WTC11 (cell line): ENCODE measurements at places on chromosomes 1 and 21.

DNA sequence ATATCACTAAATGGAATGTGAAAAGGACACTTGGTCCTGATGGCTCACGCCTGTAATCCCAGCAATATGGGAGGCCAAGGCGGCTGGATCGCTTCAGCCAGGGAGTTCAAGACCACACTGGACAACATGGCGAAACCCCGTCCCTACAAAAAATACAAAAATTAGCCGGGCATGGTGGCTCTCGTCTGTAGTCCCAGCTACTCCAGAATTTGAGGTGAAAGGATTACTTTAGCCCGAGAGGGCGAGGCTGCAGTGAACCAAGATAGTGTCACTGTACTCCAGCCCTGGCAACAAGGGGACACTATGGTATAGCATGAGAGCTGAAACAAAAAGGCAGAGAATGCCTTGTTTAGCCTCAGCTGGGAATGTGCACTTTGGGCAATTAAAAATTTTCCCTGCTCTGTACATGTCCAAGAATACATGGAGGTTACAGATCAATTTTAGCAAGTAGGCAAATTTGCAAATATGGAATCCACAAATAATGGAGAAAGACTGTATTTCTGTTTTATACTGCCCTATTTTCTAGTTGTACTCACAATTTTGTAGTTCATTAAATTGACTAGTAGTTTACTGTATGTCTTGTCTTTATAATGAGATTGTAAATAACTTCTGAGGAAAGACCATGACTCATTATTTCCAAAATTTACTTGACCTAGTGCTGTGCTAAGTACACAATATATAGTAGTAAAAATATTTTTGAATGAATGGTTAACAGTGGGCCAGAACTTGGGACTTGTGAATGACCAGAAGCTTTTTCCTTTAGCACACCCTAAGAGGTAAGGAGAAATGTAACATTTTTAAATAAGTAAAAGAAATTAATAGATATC, 2.0 kb upstream of the ANGEL2 start:
- no peak for DNase-seq

- DNase-seq, result no peak
These were observed 22.7 kb upstream of the SFT2D2 start for GRCh38 chr1:168202941-168203654.

DNA sequence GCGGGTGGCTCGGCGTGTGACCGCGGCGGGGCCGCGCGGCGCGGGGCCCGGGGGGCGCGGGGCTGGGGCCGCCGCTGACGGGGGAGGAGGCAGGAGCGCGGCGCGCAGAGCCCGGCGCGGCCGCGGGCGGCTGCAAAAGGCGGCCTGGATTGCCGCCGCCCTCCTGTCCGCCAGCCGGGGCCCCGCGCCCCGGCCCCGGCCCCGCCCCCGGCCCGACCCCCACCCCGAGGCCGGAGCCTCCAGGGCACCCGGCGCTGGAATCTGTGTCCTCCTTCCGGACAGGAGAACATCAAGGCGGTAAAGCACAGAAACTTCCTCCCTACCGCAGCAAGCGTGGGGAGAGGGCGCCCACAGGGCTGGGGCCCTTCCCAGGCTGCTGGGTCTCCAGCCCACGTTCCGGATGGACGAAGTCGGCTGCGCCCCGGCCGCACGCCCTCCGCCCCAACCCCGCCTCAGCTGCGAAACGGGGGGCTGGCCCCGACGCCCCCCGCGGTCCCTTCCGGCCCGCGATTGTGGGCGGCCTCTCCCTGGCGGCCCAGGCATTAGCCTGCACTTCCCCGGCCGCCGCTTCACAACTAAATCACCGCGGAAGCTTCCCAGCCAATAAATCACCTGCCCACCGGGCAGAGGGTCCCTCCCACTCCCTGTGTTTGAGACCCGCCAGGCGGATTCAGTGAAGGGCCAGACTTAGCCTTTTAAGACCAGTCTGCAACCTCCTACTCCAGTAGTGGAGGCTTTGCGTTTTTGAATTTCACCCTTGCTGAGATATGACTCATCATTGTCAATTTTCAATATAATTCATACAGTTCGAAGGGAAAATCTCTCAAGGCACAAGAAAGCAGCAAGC, 106.0 kb downstream of the SLC45A1 start:
- peak; percentile 75 for DNase-seq

DNA sequence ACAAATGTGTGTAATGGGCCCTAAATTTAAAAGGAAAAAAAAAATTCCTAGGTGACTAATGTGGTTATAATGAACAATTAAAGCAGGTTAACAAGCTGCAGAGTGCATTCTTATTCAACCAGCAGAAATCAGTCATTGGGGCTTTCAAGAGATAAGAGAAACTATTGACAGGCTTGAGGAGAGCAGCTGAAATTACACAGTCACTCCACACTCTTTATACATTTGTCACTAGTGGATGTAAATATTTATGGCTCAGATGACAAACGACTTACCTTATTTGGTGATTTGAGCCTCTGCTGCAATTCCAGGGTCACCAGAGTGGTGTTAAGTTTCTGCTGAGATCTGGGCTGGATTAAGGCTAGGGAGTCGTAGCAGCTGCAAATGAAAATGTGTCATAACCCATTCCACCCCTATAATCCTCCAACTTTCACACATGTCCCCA, 896.3 kb downstream of the TTLL7 start:
- DNase-seq, result no peak

DNA sequence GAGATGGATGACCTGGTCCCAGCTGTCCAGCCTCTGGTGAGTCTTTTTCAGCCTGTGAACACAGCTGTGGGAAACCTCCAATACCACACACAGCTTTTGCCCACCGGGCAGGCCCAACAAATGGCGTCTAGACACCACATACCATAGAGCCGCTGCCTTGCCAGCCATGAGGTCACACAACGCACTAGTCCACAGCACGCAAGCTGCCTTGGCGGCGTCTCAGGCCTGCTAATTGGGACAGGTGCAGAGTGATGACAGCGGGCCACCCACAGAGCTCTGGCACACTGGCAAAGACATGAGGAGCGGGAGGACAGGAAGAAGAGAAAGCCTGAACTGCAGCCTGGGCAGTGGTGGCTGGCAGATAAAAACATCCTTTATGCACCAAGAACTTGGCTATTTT, 125.5 kb downstream of the ADAMTS1 start:
- no peak for DNase-seq
